Effector CD8-positive, alpha-beta T cell (primary cell): ENCODE measurements at places on chromosomes 16 and 17.
A peak's percentile ranks its signal among the peaks of the same experiment; 100 is the strongest.

- no peak for DNase-seq
Observed at GRCh38 chr17:29384901-29385300, 5.3 kb upstream of the TAOK1 start.

DNA sequence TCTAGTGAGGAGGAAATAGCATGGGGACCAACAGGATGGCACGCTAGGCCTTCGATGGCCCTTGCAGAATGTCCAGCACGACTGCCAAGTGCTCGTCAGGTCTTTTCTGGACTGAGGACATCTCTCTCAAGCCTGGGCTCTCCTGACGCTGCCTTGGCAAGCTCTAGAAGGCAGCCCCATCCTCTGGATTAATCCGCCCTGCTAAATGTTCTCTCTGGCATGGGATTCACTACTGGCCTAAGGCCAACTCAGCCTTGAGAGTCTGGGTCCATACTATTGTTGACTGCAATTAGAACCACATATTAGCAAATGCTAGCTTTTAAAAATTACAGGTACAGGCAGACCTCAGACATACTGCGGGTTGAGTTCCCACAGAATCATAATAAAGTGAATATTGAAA lies 2.5 kb upstream of the CEP295NL start:
- no peak for DNase-seq

- no peak for DNase-seq
Observed at GRCh38 chr17:68641276-68642117, 40.3 kb upstream of the FAM20A start.

GRCh38 chr16:67268136-67268579 lies 11.2 kb upstream of the PLEKHG4 start:
- no peak for DNase-seq

DNA sequence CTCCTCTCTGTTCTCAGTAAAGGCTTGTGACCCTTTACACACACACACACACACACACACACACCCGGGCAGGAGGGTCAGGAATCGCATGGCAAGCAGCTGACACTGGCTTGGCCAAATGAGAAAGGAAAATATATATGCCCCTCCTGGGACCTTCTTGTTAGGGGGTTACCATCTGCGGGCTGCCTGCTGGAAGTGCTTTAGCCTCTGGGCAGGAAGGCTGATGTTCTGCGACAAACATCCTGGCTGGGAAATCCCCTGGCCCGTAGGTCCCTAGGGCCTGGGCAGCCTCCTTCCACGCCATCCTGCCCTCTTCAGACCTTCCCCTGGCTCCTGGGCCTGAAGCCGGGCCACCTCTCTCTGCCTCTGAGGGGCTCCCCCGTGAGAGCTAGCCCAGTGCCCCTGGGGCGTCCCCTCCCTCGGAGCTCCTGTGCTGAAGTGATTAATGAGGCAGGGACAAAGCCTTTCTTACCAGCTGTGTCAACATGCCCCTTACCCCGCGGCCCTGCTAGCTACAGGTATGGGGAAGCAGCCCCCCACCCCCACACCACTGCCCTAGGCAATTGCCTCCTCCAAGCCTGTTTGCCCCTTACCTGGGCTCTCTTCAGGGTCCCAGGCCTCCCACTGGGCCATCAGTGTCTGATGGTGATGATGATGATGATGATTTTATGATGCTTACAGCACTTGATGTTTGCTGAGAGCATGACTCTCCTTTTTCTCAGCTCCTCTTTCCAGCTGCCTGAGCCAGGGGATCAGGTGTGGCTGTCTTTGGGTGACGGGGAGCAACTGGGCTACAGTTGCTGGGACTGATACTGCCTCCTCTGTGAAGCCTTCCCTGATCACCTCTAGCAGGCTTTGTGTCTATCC lies 32.8 kb upstream of the ETV4 start:
- DNase-seq = no peak

DNA sequence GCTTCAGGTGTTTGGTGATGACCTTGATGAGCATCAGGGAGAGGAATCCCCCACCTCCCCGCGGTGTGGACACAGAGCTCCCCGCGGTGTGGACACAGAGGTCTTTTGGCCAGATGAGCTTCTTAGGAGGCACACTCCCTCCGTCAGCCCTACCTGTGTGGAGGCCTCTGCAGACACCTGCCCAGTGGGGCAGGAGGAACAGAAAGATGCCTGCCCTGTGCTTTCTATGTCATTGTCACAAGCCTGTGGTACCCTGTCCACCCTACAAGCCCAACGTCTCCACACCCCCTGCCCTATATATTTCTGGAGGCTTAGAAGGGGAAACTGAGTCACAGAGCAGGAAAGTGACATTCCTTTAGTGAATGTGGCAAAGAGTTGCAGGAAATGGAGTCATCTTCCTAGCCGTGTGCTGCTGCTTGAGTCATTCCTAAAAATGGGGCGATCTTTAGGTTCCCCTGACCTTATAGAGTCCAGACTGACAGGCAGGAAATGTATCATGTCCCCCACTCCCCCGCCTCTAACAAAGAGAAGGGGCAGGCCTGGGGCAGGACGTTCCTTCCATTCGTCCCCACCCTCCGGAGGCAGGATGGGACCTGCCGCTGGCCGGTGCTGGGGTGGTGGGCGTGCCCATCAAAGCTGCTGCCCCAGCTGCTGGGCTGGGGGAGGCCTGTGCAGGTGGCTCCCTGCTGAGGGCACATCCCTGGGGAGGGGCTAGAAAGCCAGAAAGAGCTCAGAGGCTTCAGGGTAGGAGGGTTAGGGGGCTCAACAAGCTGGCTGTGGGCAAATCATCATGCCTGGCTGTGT lies 1.0 kb upstream of the C16orf74 start:
- DNase-seq = no peak

DNA sequence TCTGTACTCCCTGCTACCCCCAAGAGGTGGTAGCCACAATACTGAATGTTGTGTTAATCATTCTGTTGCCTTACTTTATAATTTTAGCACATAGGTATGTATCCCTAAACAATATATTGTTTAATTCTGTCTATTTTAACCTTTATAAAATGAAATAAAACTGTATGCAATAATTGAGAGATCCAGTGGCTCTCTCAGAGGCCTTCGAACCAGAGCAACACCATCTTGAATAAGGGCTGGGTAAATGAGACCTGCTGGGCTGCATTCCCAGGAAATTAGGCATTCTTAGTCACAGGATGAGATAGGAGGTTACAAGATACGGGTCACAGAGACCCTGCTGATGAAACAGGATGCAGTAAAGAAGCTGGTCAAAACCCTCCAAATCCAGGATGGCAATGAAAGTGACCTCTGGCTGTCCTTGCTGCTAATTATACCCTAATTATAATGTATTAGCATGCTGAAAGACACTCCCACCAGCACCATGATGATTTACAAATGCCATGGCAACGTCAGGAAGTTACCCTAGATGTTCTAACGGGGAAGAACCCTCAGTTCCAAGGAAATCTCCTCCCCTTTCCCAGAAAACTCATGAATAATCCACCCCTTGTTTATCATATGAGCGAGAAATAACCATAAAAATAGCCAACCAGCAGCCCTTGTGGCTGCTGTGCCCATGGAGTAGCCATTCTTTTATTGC lies 2.0 kb upstream of the CANT1 start:
- DNase-seq = no peak

DNA sequence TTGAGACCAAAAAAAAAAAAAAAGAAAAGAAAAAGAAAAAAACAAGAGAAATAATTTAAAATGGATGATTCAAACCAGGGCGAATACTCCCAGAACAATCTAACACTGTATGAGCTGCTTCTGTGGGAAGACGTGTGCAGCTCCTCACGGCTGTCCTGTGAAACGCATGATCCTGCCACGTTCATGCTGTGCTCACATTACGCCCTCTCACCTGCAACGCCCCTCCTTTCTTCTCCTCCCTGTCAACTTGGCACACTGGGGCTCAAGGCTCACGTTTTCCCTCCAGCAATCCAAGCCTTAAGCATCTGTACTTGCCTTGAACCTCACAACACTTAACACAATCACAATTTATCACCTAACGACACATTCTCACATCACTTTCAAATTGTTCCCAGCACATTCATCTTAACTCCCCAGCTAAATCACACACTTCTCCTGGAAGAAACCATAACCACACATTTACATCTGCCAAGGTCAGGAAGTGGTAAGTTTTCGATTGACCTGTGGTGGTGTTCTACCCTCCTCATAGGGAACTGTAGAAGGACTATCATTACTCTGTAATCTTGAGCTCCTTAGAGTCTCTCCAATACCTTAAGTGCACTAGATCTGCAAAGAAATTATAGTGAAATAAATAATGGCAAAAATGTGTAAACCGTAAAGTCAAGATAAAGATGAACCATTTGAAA lies 29.1 kb downstream of the MBTPS1 start:
- DNase-seq = no peak

GRCh38 chr17:13635951-13636350 lies 34.2 kb upstream of the HS3ST3A1 start:
- no peak for DNase-seq

GRCh38 chr16:24409045-24409444 lies 130.3 kb upstream of the RBBP6 start:
- DNase-seq = no peak

- no peak for DNase-seq
Observed at GRCh38 chr17:35521150-35521549, 16.3 kb downstream of the SLFN12L start.

- no peak for DNase-seq
Observed at GRCh38 chr17:10036511-10037061, 131.5 kb upstream of the RCVRN start.

- DNase-seq = peak; percentile 74
Observed at GRCh38 chr17:8162233-8162996, at the start of gene VAMP2. VAMP2 (minus strand) TSS chr17:8162948; CDS start chr17:8162879, 69 bp downstream.

- DNase-seq = no peak
Observed at GRCh38 chr16:80569440-80570105, 28.8 kb downstream of the DYNLRB2 start.

DNA sequence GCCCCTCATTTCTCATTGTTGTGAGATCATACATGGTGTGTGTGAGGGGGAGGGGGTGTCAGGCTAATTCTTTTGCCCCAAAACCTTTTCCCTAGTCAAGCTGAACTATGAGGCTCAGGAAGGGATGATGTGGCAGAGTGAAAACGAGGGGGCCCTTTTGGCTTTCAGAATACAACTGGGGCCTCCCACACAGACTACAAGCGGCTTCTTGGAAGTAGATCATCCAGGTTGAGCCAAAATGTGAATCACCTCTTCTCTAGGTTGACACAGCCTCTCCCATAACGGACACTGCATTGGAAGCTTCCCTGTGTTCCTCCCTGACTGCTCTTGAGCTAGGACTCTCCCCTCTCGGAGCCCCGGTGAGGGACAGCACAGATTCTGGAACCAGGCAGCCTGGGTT lies 2.3 kb upstream of the ALKBH5 start:
- DNase-seq = no peak

GRCh38 chr16:67411339-67411738 lies 4.9 kb downstream of the ZDHHC1 start:
- DNase-seq = no peak

DNA sequence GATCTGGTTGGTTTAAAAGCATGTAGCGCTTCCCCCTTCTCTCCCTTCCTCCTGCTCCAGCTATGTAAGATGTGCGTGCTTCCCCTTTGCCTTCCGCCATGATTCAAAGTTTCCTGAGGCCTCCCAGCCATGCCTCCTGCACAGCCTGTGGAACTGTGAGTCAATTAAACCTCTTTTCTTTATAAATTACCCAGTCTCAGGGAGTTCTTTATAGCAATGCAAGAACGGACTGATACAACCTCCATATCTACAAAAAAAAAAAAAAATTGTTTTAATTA lies 16.6 kb upstream of the PDXDC1 start:
- no peak for DNase-seq

DNA sequence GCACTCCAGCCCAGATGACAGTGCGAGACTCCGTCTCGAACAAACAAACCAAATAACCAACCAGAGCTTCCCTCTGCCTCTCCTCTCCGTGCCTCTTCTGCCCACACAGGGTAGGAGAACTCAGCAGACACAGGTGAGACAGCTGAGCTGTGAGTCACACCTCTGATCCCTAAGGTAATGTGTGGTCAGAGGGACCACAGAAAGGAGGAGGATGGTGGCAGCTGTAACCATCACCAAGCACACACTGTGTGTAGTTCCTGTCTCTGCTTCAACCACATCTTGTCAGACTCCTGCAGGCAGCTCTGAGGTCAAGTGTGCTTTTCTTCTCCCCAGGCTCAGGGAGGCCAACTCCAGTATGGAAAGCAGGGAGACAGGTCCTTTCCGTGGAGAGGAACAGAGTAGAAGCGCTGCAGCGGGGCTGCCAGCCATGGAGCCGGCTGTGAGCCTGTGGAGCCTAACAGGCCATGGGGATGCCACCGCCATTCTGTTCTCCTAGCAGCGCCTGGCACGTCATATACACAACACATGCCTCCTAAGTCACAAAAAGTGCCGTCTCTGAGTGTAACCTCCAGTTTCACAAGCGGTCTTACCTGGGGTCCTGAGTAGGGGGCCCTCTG lies 7.1 kb downstream of the NUDT16L1 start:
- DNase-seq = no peak

GRCh38 chr17:56786989-56787482 lies 46.7 kb downstream of the C17orf67 start:
- DNase-seq = no peak

DNA sequence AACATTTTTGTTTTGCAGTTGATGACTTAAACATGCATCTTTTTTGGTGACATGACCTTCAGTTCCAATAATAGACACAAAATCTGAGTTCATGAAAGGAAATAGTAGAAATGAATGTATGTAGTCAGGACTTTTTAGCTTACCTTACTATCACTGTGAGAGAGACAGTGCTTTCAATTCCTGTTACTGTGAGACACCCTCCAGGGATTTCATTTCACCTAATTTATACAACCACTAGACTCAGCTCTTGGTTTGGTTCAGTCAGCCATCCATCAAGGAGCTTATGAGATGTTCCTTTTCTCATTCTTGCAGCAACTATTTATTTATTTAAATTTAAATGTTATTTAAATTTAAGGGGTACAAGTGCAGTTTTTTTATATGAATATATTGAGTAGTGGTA lies 77.9 kb downstream of the MAP2K4 start:
- no peak for DNase-seq

DNA sequence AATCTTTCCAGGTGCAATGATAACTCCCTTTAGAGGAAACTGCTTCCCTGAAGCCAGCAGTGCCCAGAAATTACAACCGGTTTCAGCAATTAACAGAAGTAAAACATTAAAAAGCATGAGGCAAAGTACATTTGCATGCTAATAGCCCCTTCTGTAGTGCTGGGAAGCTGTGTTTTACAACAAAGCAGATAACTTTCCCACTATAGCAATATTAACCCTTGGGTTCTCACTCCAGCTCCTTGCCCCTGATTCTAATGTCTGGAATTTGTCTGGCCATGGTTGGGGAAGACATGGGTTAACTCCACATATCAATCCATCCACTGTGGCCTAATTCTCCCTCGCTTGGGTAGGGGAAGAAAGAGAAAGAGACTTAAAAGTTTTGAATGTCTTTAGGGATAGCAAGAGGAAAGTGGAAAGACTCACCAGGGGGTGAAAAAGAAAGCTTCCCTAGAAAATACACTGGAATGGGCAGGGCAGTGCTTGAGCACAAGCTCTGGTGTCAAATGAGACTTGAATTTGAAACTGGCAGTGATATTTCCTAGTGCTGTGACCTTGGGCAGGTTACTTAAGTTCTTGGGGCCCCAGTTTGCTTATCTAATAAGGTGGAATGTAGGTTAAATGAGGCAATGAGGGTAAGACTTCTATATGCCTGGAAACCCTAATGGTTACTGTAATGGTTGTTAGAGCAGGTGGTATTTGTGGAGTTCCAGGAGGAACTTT lies 102.0 kb downstream of the SOX9 start:
- DNase-seq = no peak
